ENCODE measurements at places on chromosomes 2 and 18. TPM values are rescaled to one million over a fixed set of nuclear protein-coding genes. Genes with fewer than 3 reads are reported as not detected.
A peak's percentile ranks its signal among the peaks of the same experiment; 100 is the strongest.

DNA sequence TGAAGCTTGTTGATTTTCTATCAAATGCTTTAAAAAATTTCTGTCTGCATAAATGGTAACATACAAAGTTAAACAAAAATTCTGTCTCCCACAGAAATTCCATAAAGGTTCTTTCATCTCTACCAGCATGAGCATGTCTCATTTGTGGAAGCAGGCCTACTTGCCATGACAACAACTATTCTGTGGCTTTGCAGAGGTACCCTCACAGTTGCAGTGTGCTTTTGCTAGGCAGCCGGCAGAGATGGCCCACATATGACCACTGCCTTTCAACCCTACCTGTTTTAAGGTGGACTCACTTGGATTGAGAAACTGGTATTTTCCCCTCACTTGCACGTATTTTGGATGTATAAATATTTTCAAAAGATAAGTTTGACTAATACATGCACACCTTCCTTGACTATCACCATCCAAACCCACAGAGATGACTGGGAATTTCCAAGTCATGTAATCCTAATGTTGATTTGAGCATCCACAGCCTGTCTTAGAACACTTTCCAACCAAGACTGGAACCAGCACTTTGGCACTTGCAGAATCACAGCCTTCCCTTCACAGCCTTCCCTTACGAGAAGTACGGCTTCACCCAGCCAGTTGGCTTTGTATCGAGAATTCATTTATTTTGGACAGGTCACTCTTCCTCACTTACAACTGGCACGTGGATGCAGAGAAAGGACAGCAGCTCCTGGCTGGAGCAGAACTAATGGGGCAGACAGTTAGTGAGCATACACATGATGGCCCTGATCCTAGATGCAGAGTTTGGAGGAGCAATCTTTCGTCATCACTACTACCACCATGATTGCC, 9.3 kb upstream of the FHL2 start:
- no peak for DNase-seq

Gene CCDC74A
- 25.1 TPM for polyA plus RNA-seq

- DNase-seq, result no peak
Measured at GRCh38 chr2:2026252-2026831, 282.0 kb upstream of the PXDN start.

GRCh38 chr2:128642316-128642715, 323.6 kb upstream of the HS6ST1 start:
- DNase-seq, result no peak

- DNase-seq, result no peak
Measured at GRCh38 chr2:67108231-67108630, 288.9 kb upstream of the ETAA1 start.

GRCh38 chr2:222102575-222103349, 196.0 kb downstream of the PAX3 start:
- no peak for DNase-seq

- no peak for DNase-seq
Measured at GRCh38 chr2:28398101-28398834, 5.6 kb downstream of the FOSL2 start.

- DNase-seq, result no peak
Measured at GRCh38 chr2:134276381-134277172, 22.7 kb downstream of the MGAT5 start.

GRCh38 chr2:127355407-127356008, 32.3 kb downstream of the MAP3K2 start:
- no peak for DNase-seq

DNA sequence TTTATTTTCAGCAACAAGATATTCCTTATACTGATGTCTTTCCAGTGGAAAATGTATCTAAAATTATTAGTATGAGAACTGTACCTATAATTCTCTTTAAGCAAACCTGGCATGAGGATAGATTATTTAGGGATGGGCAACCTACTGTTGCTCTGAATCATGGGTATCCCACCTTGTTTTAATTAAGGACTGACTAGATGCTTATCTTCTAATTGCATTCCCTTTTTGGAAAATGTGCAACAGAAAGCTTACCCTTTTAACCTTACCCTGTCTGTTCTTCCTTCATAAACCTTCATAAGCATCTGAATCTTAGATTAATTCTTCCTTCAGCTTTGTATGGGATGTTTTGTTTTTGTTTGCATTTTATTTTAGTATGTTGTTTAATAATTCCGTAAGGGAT, 110.3 kb downstream of the TAF4B start:
- no peak for DNase-seq

Gene CXCR2
- 0.26 TPM for polyA plus RNA-seq

GRCh38 chr2:10303181-10303693, 533 bp downstream of the HPCAL1 start:
- DNase-seq, result no peak

GRCh38 chr2:101307503-101307902, 998 bp downstream of the RNF149 start:
- no peak for DNase-seq

Gene FAM228A
- polyA plus RNA-seq, result 1.8 TPM

GRCh38 chr2:149561309-149561926, 26.2 kb downstream of the MMADHC start:
- peak; percentile 43 for DNase-seq

Gene TBR1
- not detected for polyA plus RNA-seq

- DNase-seq, result no peak
Measured at GRCh38 chr18:5884375-5884774, 10.9 kb downstream of the TMEM200C start.

Gene PTH2R
- 1.0 TPM for polyA plus RNA-seq

DNA sequence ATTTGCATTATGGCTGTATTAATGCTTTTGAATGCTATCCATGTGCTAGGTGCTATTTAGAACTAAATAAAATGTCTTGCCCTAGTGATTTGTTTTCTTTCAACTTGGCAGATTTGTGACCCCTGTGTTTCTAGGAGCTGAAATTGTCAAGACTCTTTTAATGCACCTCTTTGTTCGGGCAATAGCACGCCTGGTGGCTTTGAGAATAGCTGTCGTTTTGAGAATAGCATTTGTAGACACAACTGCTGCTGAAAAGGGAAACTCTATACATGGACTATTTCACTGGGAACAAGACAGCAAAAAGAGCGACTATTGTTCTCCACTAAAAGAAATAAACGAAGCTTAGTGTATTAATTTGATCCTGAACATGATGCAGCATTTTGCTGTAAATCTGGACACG, 352.1 kb upstream of the ZNF521 start:
- DNase-seq, result no peak

Gene CFC1
- polyA plus RNA-seq, result 18.7 TPM

Gene GPAT2
- polyA plus RNA-seq, result 2.9 TPM

DNA sequence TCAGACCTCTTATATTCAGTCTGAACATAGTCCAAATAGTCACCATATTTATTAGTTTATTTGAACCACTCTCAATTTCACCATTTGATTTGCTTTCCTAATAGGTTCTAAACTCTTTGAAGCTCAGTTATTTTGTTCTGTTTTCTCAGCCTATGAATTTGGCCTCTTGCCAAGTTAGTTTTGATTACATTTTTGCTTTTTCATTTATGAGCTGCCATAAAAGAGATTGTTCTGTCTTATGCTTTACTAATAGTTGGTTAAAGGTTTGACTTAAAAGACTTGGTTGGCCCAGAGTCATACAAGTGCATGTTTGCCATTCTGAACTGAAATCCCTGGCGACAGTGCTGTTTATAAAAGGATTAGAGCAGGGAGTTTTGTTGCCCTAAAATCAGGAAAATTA, 85.9 kb upstream of the RANBP2 start:
- peak; percentile 80 for DNase-seq

DNA sequence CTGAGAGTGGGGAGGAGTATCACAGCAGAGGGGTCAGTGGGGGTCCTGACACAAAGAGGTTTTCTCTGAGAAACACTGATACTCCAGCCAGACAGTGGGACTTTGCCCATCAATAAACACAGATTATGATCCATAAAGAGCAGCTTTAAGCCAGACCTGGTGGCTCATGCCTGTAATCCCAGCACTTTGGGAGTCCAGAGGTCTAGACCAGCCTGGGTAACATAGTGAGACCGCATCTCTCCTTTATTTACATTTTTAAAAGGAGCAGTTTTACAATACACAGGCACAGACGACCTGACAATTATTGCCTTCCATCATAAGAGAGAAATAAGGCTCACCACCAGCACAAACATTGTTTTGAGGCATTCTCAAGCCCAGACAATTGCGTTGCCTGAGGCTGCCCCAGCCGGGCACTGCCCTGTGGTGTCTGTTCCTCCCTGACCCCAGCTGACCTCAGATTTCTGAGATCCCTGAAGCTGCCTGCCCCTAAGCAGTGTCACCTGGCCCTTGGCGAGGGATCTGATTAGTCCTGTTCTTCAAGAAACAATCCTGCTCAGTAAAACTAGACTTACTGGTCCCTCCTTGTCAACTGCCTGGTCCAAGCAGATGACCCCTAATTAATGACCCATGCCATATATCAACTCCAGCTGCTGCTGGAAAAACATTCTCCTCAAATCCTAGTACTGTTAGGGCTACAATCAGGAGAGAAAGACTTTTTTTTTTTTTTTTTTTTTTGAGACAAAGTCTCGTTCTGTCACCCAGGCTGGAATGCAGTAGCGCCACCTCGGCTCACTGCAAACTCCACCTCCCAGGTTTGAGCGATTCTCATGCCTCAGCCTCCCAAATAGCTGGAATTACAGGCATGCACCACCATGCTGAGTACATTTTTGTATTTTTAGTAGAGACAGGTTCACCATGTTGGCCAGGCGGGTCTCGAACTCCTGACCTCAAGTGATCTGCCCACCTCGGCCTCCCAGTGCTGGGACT, 59.4 kb upstream of the SOS1 start:
- DNase-seq, result no peak

- no peak for DNase-seq
Measured at GRCh38 chr2:98589489-98589888, 18.8 kb downstream of the COA5 start.

DNA sequence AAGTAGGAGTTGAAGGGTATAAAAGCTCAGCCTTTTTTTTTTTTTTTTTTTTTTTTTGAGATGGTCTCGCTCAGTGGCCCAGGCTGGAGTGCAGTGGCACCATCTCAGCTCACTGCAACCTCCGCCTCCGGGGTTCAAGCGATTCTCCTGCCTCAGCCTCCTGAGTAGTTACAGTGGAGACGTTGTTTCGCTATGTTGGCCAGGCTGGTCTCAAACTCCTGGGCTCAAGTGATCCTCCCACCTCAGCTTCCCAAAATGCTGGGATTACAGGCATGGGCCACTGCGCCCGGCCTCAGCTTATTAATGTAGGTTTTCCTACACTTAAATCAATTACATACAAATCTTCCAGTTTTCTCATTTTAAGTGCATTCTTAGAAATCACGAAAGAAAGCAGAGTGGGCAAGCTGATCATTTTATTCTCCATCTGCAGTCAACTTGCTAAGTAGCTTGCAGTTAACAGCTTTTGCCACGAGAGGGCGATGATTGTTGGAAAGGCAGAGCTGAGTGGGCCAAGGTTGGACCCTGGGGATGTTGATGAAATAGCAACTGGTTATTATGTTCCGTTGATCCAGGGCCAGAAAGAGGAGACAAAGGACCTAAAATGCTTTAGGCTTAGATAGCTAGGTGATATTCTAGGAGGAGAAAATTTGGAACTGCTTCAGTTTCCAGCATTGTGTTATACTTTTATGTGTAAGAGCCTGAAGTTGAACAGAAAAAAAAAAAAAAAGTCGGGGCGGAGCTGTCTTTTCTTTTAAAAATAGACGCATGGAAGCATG, 234.4 kb upstream of the EPAS1 start:
- DNase-seq, result peak; percentile 67

DNA sequence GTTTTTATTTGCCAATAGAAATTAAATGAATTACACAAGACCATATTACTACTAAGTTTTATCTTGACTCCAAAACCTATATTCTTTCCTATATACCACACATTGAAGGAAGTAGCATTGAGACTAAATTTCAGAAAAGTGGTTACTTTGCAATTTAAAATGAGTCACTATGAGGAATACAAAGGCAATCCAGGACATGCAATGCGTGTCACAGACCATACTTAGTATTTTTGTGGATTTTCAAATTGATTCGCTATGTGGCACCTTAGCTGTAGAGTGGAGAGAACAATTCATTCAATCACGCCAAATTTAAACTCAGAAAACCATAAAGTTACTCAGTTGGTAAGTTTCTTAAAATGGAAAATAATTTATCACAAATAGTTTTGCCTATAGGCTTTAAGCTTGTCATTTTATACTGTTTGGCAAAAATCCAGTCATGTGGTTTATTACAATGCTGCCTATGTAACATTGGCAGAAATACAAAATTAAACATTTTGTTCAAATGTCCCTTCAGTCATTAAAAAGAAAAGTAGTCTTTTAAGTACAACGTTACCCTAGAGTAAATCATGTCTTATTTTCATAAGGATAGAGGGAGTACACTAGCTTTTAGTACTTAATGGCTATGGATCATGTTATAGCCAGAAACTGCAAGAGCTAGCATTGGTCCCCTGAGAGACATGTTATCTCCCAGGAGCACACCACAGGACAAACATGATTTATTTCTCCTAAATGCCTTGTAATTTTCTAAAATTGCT, 222.8 kb upstream of the CDH7 start:
- no peak for DNase-seq

DNA sequence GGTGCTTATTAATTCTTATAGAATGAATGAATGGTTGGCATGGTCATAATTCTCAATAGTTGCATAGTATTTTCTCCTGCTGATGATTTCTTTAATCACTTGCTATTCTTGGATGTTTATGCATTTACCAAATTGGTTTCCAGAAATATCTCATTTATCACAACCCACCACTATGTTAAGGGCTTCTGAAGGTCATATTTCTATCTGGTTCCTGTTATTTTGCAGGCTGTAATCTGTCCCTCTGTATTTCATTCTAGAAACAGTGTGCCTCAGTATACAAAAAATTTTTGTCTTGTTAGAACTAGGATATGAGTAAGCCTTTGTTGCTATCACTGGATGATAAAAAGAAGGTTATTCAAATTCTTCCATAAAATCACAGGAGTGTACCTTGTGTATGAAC, 6.1 kb upstream of the ATP8B1 start:
- no peak for DNase-seq

Gene SNED1
- polyA plus RNA-seq, result 30.0 TPM

DNA sequence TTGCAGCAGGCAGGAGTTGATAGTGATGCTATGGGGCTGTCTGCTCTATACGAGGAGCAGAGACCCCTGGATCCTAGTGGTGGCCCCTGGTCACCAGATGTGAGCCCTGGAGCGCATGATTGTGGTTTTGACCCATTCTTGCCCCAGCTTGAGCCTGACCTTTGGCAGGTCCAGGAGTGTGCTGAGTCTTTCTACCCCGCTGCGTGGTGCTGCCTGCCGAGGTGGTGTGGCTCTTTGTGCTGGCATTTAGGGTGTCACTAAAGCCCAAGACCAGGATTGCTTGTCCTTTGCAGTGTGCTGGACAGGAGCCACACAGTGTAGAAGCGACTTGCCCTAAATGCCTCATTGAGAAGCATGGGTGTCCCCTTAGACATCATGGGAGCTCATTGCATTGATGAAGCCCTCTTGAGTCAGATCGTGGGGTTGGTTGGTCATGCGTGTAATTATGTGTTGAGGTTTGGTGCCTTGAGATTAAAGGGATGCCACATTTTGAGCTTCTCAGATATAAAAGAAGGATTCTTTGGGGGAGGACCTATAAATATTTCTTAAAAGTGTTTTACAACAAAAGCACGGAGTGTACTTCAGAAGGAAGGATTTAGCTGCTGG, 88.3 kb downstream of the AGAP1 start:
- no peak for DNase-seq

DNA sequence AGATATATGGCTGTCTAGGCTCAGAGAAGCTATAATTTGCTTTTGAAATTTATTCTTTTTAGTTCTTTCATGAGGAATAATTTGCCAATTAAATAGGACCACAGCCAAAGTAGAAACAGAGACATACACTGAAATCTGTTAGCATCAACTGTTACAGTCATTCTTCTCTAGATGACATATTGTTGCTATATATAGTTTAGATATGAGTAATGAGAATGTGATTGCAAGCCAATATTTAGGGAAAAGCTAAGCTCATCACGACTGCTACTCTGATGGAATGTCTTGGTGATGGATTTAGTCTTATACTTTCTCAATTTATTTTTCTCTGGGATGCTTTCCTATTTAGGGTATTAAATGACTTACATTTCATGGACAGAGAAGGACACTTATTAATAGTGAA, 259.1 kb downstream of the LNPK start:
- DNase-seq, result no peak

All from spinal cord (tissue), 10 donors.